Effector memory CD4-positive, alpha-beta T cell (primary cell): ENCODE measurements at places on chromosomes 4 and X.

DNA sequence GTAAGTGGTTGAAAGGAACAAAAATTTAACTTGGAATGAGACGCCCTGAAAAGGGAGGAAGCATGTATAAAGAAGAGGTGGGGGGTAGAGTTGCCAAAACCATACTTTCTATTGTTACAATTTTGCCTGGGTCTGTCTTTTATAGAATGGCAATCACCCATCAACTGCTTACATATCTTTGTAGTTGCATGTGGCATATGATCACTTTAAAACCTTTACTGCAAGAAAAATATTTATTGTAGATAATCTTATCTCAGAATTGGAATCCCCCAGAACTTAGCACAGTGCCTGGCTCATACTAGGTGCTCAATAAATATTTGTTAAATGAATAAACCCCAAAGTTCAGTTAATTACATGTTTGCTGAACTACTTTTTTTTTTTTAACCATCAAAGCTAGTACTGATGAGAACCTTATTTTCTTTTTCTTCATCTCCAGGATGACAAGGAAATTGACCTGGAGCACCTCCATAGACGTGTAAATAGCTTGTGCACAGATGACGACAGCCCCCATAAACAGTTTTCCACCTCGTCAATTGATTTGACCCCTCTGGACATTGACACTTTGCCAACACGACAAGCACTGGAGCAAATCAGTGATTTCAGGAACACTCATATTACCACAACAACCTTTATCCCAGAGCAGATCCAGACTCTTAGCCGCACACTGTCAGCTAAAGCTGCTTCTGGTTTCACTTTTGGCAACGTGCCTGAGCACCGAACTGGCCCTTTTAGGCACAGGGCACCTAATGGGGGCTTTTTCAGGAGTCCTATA lies 56.7 kb upstream of the ATOH1 start:
- no peak for DNase-seq

DNA sequence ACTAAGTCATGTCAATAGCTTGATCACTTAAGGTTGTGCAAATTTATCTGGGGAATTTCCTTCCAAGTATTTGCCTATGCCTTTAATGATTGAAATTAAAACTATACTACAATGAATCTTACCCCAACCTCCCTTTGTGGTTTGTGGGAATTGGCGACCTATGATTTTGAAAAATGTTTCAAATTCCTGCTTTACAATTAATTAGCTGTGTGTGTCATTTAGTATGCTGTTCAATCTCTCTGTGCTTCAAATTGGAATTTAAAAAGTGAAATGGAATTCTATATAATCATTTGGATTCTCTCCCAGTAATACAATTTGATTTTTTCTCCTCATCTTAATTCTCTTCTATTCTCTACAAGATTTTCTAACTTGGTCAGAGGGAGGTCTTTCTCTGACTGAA lies 2319.5 kb downstream of the ARAP2 start:
- no peak for DNase-seq

DNA sequence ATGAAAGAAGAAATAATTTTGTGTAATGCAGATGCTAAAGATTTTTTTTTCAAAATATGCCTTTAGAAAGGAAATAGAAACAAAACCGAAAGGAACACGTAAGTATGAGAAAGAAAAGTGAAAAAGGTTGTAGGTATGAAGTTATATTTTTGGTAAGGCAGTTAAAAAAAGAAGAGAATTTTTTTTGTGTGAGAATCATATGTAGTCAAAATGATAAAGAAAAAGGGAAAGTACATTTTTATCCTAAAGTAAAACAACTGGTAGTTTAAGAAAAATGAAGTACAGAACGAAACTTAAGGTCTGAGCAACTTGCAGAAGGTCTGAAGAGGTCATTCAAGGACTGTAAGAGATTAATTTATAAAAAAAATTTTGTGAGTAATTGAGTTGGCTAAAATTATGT lies 164.0 kb upstream of the TRAM1L1 start:
- DNase-seq, result no peak

- no peak for DNase-seq
Measured at GRCh38 chr4:78936989-78937388, 2.2 kb downstream of the PAQR3 start.

- DNase-seq, result no peak
Measured at GRCh38 chrX:34956916-34957315, 14.3 kb downstream of the FAM47B start.

- DNase-seq, result no peak
Measured at GRCh38 chr4:181529537-181529936, 713.7 kb upstream of the TENM3 start.

DNA sequence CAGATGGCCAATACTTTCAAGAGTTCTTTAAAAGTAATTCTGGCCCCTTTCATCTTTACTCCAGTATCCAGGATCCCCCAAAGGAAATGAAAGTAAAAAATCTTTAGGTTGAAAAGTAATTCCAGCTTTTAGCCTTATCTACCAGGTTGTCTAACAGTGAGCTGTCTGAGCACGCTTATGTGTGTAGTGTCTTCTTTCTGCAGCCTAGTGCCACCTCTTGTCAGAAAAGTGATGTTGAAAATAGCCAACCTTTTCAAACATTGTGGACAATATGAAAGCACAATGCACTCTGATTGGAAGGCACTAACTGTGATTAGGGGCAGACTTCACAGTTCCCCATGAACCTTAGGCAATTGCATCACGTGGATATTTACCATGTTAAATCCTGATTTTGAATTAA lies 92.1 kb downstream of the RELL1 start:
- no peak for DNase-seq

GRCh38 chr4:78971326-78971725 lies 32.1 kb upstream of the PAQR3 start:
- no peak for DNase-seq

DNA sequence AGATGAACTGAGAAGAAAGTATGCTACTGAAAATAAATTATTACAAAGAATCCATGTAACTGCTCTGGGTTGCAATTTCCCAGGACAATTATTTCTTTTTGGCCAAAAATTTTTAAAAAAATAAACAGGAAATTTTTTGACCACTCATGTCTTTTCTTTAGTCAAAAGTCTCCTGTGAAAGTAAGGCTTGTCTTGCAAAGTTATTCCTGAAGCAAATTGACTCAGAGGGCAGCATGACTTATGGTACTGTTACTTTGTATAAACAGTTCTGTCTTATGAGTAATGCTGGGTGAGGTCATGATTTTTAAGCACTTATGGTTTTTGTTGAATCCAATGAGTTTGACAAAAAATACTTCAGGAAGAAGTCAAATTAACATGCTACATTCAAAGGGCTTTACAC lies 292.8 kb upstream of the ARSJ start:
- no peak for DNase-seq

- DNase-seq, result no peak
Measured at GRCh38 chr4:165635381-165635780, 237.7 kb upstream of the TLL1 start.
